Activated CD4-positive, alpha-beta T cell treated with anti-CD3 and anti-CD28 coated beads, Interleukin-2, amount 10 ng/mL, durations not matched to agents 7 days and 5 days (primary cell): ENCODE measurements at places on chromosomes 12 and 14. TPM values are rescaled to one million over a fixed set of nuclear protein-coding genes. Genes with fewer than 3 reads are reported as not detected.
A peak's percentile ranks its signal among the peaks of the same experiment; 100 is the strongest.

Gene HHIPL1
- 0.05 TPM for total RNA-seq

Gene PLEKHG7
- total RNA-seq: not detected

Gene INHBC
- not detected for total RNA-seq

- peak; percentile 12 for DNase-seq
Measured at GRCh38 chr12:126784328-126784921, 1482.5 kb upstream of the TMEM132C start.

- no peak for DNase-seq
Measured at GRCh38 chr14:58397156-58397555, 1.4 kb downstream of the TOMM20L start.

GRCh38 chr12:58727521-58727920 is 192.8 kb downstream of the LRIG3 start:
- DNase-seq: no peak
